ENCODE measurements at places on chromosomes 13 and 19. TPM values are rescaled to one million over a fixed set of nuclear protein-coding genes. Genes with fewer than 3 reads are reported as not detected.

Gene NOP53
- total RNA-seq = 260 TPM

Gene ARHGAP33
- total RNA-seq = 6.8 TPM

Gene IGFL3
- total RNA-seq = not detected

Gene PLIN5
- 17.2 TPM for total RNA-seq

Gene ENOX1
- total RNA-seq = 0.69 TPM

Gene PALM3
- total RNA-seq = 10.0 TPM

Gene OVOL3
- total RNA-seq = not detected

GRCh38 chr19:6530386-6531162 lies at the start of gene TNFSF9:
TSS of gene TNFSF9 (plus strand) at chr19:6531026. CDS start at chr19:6531037, 11 bp downstream.
- DNase-seq = peak; percentile 95
- no peaks in the 10 kb centered on the region for H3K36me3 ChIP-seq
- H3K4me1 ChIP-seq = peaks cover 26% of the 10 kb centered on the region
- no peaks in the 10 kb centered on the region for H3K27me3 ChIP-seq
- H3K4me3 ChIP-seq = peak within 1 kb of the TSS; percentile 78

- H3K27ac ChIP-seq = peak overlapping the region; percentile 97
- peak overlapping the region; percentile 80 for H3K4me3 ChIP-seq
- peaks cover 7% of the 10 kb centered on the region for H3K36me3 ChIP-seq
- peaks cover 51% of the 10 kb centered on the region for H3K4me1 ChIP-seq
- no peaks in the 10 kb centered on the region for H3K27me3 ChIP-seq
These were observed 29.7 kb downstream of the GPX4 start for GRCh38 chr19:1133471-1133929.

GRCh38 chr13:114134944-114135610 lies 2.7 kb upstream of the RASA3 start:
- H3K27me3 ChIP-seq = no peaks in the 10 kb centered on the region
- no peak overlapping the region for H3K4me3 ChIP-seq
- H3K4me1 ChIP-seq = peaks cover 7% of the 10 kb centered on the region
- no peak overlapping the region for H3K27ac ChIP-seq

GRCh38 chr13:74221752-74222151 lies 87.5 kb upstream of the KLF12 start:
- no peak overlapping the region for H3K27ac ChIP-seq
- no peak overlapping the region for H3K4me3 ChIP-seq
- H3K27me3 ChIP-seq = no peaks in the 10 kb centered on the region
- no peaks in the 10 kb centered on the region for H3K4me1 ChIP-seq

DNA sequence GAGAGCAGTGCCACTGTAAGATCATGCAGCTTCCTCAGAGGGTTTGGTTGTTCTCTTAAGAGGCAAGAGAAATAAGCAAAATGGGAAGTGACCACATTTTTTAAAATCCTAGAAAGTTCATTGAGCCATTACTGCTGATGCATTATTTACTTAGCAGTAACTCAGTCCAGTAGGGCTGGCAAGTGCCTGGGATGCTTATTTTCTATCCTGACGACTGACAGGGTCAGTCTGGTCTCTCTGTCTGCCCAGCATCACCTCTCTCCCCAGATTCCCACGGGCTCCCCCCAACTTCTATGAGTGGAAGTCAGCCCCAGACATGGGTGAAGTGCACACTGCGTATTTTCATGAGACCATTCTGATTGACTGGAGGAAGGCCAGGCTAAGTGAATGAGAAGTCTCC lies 10.4 kb downstream of the SHISA2 start:
- no peak overlapping the region for H3K4me3 ChIP-seq
- no peak for DNase-seq
- H3K27me3 ChIP-seq = peaks cover 1% of the 10 kb centered on the region
- no peaks in the 10 kb centered on the region for H3K36me3 ChIP-seq

GRCh38 chr13:23567906-23568460 lies 2.2 kb upstream of the TNFRSF19 start:
- H3K4me1 ChIP-seq = no peaks in the 10 kb centered on the region
- no peak overlapping the region for H3K27ac ChIP-seq
- no peaks in the 10 kb centered on the region for H3K27me3 ChIP-seq
- H3K36me3 ChIP-seq = no peaks in the 10 kb centered on the region

GRCh38 chr13:47679401-47679800 lies 321.7 kb downstream of the SUCLA2 start:
- no peak overlapping the region for H3K4me3 ChIP-seq
- H3K27ac ChIP-seq = no peak overlapping the region
- H3K36me3 ChIP-seq = no peaks in the 10 kb centered on the region
- H3K4me1 ChIP-seq = no peaks in the 10 kb centered on the region
- DNase-seq = no peak
- H3K27me3 ChIP-seq = no peaks in the 10 kb centered on the region

DNA sequence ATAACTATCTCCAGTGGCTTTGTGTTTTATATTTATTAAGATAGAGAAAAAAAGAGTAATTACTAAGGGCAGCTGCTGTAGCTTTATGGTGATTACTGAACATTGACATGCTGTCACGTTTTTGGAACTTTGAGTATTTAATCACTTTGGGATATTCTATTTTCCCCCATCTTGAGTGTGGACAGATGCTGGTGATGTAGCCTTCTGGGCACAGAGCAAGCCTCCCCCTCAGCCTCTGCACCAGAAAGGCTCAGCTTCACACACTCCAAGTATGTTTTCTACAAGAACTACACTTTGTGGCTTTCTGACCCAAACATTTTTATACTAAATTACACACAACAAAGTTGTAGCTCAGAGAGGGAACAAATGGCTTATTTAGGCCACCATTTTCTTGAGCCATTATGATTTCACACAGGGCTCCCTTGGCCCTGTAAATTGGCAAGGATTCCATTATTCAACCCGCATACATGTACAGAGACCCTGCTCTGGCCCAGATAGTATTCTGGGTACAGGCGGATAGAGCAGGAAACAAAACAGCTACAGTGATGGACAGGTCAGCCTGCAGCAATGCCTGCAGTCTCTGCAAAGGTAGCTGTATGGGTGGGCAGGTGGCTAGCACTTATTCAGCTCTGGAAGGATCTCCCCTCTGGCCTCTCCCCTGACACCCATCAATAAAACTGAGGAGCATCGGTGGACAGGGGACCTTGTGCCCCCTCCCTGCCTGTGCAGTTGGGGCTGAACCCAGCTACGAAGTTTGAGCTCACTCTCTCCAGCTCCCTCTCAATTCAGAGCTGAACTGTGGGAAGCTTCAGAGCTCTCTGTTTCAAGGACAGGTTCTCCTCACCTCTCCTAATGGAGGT lies 1.3 kb downstream of the ALOX5AP start:
- no peaks in the 10 kb centered on the region for H3K36me3 ChIP-seq
- peak overlapping the region; percentile 72 for H3K27ac ChIP-seq
- peak overlapping the region; percentile 47 for H3K4me3 ChIP-seq
- H3K27me3 ChIP-seq = no peaks in the 10 kb centered on the region

GRCh38 chr13:46621133-46621532 lies 68.2 kb downstream of the LRCH1 start:
- no peaks in the 10 kb centered on the region for H3K27me3 ChIP-seq
- peaks cover 32% of the 10 kb centered on the region for H3K4me1 ChIP-seq
- H3K27ac ChIP-seq = no peak overlapping the region
- H3K4me3 ChIP-seq = no peak overlapping the region
- H3K36me3 ChIP-seq = no peaks in the 10 kb centered on the region

Data from upper lobe of right lung (tissue), 1 donor.